ENCODE measurements at places on chromosomes 5 and 9. TPM values are rescaled to one million over a fixed set of nuclear protein-coding genes. Genes with fewer than 3 reads are reported as not detected.

Gene JAKMIP2
- polyA plus RNA-seq, result not detected

Gene INSL6
- not detected for polyA plus RNA-seq

Gene PAEP
- polyA plus RNA-seq, result not detected

Gene AQP3
- polyA plus RNA-seq, result 0.63 TPM

Gene CLIC3
- polyA plus RNA-seq, result 0.29 TPM

Gene ZFP37
- 0.13 TPM for polyA plus RNA-seq
